H1 (cell line): ENCODE measurements at places on chromosomes 1 and 21.

DNA sequence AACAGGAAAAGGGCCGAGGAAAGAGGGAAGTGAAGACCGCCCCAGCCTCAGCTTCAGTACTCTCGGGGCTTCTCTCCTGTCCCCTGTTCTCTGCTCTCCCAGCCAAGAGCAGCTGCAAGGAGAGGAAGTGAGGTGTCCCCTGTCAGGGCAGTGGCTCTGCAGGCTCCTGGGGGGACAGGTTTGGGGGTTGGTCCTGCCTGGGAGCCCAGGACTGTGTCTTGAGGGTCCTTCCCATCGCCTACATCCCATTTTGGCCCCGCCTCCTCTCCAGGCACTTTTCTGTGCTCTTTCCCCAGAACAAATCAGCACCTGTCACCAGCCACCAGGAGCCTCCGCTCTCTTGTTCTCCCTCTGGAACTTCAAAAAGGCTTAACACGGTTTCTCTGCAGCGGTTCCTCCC lies 82.6 kb downstream of the VWA5B1 start:
- DNase-seq: no peak

DNA sequence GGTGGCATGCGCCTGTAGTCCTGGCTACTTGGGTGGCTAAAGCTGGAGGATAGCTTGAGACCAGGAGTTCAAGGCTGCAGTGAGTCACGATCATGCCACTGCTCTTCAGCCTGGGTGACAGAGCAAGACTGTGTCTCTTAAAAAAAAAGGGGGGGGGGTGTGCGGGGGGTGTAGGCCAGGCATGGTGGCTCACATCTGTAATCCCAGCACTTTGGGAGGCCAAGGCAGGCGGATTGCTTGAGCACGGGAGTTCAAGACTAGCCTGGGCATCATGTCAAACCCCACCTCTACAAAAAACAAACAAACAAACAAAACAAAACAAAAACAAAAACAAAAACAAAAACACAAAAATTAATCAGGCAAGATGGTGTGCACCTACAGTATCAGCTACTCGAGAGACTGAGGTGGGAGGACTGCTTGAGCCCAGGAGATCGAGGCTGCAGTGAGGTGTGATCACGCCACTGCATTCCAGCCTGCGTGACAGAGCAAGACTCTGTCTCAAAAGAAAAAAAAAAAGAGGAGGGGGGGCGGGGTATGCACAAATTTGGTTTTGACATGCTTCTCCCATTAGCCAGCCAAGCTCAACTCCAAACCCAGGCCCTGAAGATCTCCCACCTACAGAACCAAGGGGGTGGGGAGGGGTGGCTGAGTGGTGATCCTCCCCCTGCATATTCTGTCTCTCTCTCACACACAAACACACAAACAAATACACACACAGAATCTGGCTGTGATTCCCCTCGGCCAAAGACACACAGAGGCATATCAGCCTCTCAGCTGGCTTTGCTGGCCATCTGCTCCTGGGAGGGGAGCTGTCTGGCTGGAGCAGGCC lies 3.1 kb downstream of the PTAFR start:
- DNase-seq: no peak

GRCh38 chr1:21903638-21904453 lies 33.3 kb downstream of the HSPG2 start:
- no peak for DNase-seq

- DNase-seq: no peak
Measured at GRCh38 chr1:95073446-95073845, 695 bp upstream of the ALG14 start.

DNA sequence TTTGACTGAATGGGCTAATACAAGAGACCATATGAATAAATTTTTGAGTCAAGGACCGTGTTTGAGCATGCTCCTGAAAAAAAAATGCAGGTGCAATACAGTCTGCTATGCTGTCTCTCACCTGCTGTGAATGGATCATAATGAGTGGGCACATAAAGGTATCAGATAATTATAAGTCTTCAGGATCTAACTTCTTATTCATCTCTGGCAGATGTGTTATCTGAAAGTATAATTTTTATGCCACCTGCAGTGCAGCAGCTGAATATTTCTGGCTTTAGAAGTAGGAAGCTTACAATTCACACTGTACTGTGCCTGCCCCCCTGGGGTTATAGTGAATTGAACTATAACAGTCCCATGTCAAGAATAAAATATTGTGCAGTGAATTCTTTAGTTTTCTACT lies 333.3 kb downstream of the MRPL39 start:
- DNase-seq: no peak

DNA sequence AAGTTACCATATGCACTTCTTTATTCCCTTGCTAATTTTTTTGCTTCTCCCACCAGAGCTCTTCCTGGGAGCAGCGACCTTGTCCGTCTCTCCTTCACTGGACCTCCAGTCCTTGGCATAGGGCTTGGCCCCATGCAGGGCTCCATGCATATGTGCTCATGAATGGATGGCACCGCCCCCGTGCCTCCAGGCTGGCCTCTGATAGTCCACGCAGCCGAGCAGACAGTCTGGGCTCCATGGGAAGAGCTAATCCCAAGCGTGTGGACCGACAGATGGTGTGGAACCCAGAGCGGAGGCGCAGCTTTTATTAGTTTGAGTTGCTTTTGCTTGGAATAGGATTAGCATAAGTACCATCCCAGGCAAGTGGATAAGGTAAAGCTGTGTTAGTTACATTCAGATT lies 41.8 kb downstream of the CDCP2 start:
- DNase-seq: no peak

- DNase-seq: no peak
Measured at GRCh38 chr1:30692201-30692947, 31.0 kb downstream of the MATN1 start.

DNA sequence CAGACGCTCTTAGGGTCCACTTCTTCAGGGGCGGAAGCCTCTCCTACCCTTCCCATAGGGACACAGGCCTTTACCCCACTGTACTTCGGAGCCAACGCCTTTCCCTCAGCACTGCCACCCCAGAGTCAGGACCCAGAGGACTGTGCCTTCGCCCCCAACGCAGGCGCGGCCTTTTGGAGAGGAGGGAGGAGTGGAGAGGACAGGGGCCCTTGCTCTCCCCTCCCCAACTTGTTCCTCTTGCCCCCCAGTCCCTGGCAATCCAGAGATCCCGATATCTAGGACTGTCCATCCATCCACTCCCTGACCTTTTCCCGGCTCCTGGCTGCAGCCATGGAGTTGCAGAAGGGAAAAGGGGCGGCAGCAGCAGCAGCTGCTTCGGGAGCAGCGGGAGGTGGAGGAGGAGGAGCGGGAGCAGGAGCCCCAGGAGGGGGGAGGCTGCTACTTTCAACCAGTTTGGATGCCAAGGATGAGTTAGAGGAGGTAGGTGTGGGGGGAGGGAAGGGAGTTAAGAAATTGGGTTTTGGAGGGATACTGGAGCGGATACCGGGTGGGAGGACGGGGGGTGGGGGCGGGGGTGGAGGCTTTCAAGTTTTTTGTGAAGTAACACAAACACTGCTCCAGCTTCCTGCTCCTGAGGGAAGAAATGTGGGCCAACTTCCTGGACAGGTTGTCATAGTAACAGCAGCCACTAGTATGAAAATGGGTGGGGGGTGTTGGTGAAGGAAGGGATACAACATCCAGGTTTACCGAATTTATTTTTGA lies 636 bp downstream of the INTS3 start:
- DNase-seq: no peak
